ENCODE measurements at places on chromosomes 11 and 22. TPM values are rescaled to one million over a fixed set of nuclear protein-coding genes. Genes with fewer than 3 reads are reported as not detected.
A peak's percentile ranks its signal among the peaks of the same experiment; 100 is the strongest.

GRCh38 chr11:133965031-133965601 is 8.3 kb upstream of the IGSF9B start:
- no peak overlapping the region for H3K4me3 ChIP-seq
- peaks cover 8% of the 10 kb centered on the region for H3K4me1 ChIP-seq
- H3K27me3 ChIP-seq, result no peaks in the 10 kb centered on the region
- H3K27ac ChIP-seq, result no peak overlapping the region

Gene CCDC116
- total RNA-seq, result 1.4 TPM

GRCh38 chr11:75135021-75135650 is 15.8 kb upstream of the SLCO2B1 start:
- no peaks in the 10 kb centered on the region for H3K27me3 ChIP-seq
- H3K36me3 ChIP-seq, result no peaks in the 10 kb centered on the region

Gene CBX7
- total RNA-seq, result 65.9 TPM

DNA sequence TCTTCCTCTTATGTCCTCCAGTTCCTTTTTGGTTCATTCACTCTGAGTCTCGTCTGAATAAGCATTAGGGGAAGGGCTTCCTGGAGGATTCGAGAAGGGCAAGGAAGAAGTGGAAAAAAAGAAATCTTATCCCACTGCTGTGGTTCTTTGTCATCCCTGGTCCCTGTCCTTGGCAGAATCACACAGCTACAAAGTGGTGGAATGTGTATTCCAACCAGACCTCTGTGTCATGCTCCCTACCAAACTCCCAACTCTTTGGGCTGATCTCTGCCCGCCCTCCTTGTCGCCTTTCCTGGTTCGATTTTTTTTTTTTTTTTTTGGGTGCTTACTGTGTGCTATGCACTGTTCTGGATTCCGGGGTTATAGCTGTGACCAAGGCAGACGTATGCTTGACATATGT is 61.0 kb downstream of the TEAD1 start:
- H3K4me3 ChIP-seq, result no peak overlapping the region
- no peaks in the 10 kb centered on the region for H3K4me1 ChIP-seq
- H3K27me3 ChIP-seq, result no peaks in the 10 kb centered on the region
- no peak for DNase-seq
- no peak overlapping the region for H3K27ac ChIP-seq

GRCh38 chr22:32338757-32339156 is 18.9 kb upstream of the RFPL3 start:
- no peak overlapping the region for H3K27ac ChIP-seq
- H3K4me1 ChIP-seq, result peaks cover 6% of the 10 kb centered on the region
- no peak overlapping the region for H3K4me3 ChIP-seq
- H3K36me3 ChIP-seq, result no peaks in the 10 kb centered on the region

Gene PIWIL4
- 2.7 TPM for total RNA-seq

Gene SMPD1
- 62.9 TPM for total RNA-seq

DNA sequence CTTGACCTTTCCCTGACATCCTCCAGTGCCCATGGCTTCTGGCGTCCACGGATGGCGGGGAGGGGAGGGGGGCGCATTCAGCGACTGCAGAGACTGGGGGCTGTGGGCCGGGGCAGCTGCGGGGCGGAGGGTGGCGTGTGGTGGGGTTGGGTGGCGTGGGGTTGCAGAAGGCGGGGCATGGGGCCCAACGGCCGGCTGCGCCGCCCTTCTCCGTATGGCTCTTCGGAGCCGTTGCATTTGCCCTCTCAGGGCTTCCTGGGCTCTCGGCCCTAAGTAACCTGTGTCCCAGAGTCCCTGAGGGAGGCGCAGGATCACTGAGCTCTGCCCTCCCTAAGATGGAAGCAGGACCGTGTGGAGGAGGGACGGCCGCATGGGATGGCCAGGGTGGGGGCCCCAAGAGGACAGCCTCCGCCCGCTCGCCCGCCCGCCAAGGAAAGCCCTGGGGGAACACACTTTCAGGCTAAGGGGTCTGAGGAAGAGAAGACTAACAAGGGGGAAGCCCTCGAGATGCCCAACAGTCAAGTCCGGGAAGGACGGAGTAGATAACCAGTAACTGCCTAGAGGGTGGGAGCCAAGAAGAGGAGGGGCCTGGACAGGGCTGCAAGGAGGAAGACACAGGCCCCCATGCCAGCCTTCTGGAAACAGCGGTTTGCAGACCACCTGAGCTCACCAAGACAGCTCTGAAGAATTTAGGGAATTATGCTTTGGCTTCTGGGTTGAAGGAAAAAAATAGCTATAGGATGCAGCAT is 9.2 kb upstream of the AIFM3 start:
- H3K36me3 ChIP-seq, result peaks cover 12% of the 10 kb centered on the region
- H3K4me3 ChIP-seq, result peak overlapping the region; percentile 49
- H3K27ac ChIP-seq, result peak overlapping the region; percentile 88

- no peak overlapping the region for H3K27ac ChIP-seq
- no peak overlapping the region for H3K4me3 ChIP-seq
- DNase-seq, result no peak
- H3K4me1 ChIP-seq, result peaks cover 2% of the 10 kb centered on the region
Observed at GRCh38 chr11:64814712-64815187, 4.4 kb upstream of the MEN1 start.

Gene KCNJ4
- total RNA-seq, result not detected

DNA sequence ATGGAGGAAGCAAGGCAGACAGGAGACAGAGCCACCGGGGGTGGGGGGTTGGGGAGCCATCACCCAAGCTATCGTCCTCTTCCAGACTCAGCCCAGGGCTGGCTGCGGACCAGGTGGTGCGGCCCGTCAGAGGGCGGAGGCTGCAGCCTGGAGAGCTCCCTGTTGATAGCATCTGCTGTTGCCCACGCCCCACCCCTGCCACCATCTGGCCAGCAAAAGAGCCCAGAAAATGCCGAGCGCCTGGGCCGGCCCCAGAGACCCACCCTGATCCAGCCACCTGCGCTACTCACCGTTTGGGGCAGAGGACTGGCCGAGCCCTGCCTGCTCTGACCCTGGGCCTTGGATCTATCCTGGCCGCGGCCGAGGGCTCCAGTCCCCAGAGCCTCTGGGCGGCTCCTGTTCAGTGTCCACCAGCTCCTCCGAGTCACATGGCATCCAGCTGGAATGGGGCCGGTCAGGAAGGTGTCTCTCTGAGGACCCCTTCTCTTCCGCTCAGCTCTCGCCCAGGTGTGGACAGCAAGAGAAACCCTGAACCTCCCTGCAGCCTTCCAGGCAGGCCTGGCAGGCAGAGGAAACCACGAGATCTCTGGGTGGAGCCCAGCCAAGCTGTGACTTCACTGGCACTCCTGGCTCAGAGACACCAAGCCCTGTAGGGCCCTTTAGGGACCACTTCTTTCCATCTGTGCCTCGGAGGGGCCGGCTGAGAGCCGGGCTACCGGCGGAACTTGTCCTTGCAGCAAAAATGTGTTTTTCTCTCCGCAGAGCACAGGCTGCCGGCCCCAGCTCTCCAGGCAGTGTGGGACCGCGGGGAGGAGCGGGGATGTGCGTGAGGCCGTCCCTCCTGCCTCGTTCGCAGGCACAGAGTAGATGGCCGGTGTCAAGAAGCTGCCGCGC is at the start of gene MRGPRE:
Gene MRGPRE (minus strand): TSS at position 567 of the 894 bp plus-strand sequence. CDS start 3,618 bp downstream, outside the sequence.
- H3K27ac ChIP-seq, result no peak within 1 kb of the TSS
- H3K27me3 ChIP-seq, result no peaks in the 10 kb centered on the region
- H3K36me3 ChIP-seq, result no peaks in the 10 kb centered on the region

Gene JAM3
- 32.4 TPM for total RNA-seq

DNA sequence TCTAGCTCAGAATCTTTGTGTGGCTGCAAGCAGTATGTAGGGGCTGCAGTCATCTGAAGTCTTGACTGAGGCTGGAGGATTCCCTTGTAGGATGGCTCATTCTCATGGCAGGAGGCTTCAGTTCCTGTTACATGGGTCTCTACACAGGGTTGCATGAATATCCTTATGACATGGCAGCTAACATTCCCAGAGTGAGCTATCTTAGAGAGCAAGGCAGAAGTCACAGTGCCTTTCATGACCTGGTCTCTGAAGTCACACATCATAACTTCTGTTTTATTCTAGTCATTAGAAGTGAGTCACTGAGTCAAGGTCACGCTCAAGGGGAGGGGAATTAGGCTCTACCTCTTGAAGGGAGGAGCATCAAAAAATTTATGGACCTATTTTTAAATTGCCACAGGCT is 10.3 kb upstream of the SPON1 start:
- H3K36me3 ChIP-seq, result no peaks in the 10 kb centered on the region
- no peaks in the 10 kb centered on the region for H3K4me1 ChIP-seq
- no peak for DNase-seq
- no peaks in the 10 kb centered on the region for H3K27me3 ChIP-seq
- no peak overlapping the region for H3K27ac ChIP-seq
- no peak overlapping the region for H3K4me3 ChIP-seq

DNA sequence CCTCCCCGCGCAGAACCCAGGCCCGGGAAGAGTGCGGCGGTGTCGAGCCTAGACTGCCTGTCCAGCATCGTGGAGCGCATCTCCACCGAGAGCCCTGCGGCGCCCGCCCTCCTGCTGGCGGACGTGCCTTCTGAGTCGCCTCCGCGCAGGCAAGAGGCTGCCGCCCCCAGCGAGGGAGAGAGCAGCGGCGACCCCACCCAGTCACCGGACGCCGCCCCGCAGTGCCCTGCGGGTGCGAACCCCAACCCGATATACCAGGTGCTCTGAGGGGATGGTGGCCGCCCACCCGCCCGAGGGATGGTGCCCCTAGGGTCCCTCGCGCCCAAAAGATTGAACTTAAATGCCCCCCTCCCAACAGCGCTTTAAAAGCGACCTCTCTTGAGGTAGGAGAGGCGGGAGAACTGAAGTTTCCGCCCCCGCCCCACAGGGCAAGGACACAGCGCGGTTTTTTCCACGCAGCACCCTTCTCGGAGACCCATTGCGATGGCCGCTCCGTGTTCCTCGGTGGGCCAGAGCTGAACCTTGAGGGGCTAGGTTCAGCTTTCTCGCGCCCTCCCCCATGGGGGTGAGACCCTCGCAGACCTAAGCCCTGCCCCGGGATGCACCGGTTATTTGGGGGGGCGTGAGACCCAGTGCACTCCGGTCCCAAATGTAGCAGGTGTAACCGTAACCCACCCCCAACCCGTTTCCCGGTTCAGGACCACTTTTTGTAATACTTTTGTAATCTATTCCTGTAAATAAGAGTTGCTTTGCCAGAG is 2.0 kb downstream of the MYOD1 start:
- H3K27ac ChIP-seq, result no peak overlapping the region
- no peak for DNase-seq
- H3K4me1 ChIP-seq, result peaks cover 9% of the 10 kb centered on the region
- H3K27me3 ChIP-seq, result no peaks in the 10 kb centered on the region
- H3K36me3 ChIP-seq, result no peaks in the 10 kb centered on the region

DNA sequence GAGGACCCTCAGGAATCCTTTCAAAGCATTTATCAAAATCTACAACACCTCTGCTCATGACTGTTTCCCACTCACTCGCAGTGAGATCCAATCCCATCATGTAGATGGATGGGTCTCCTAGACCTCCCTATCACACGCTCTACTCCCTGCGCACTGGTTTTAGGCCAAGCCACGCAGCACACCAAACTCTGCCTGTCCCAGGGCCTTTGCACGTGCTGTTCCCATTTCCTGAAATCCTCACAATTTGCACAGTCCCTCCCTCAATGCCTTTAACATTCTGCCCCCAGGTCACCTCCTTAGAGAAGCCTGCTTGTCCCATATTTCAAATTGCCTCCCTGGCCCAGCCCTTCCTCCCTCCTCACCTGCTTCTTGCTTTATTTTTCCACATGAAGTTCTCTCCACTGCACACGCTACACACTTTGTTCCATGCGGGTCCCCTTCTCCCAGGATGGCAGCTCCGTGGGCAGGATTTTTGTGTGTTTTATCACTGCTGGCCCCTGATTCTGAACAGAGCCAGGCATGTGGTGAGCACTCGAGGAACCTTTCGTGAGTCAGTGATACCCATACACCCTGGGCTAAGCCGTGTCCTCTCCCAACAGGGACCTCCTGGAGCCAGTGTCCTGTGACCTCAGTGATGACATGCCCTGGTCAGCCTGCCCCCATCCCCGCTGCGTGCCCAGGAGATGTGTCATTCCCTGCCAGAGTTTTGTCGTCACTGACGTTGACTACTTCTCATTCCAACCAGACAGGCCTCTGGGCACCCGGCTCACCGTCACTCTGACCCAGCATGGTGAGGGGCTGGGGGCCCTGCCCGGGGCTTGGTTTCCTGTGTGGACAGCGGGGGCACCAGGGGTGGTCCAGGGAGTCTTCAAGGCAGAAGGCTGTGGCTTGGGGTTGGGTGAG is 12.2 kb downstream of the CSF2RB start:
- no peak overlapping the region for H3K4me3 ChIP-seq
- no peaks in the 10 kb centered on the region for H3K27me3 ChIP-seq
- H3K27ac ChIP-seq, result no peak overlapping the region
- peaks cover 17% of the 10 kb centered on the region for H3K36me3 ChIP-seq
- DNase-seq, result no peak

Gene TMEM258
- 106 TPM for total RNA-seq

GRCh38 chr22:48825802-48826520 is 1001.7 kb downstream of the BRD1 start:
- no peaks in the 10 kb centered on the region for H3K4me1 ChIP-seq
- H3K36me3 ChIP-seq, result no peaks in the 10 kb centered on the region
- DNase-seq, result no peak
- H3K27me3 ChIP-seq, result no peaks in the 10 kb centered on the region
- H3K4me3 ChIP-seq, result no peak overlapping the region
- no peak overlapping the region for H3K27ac ChIP-seq

- H3K4me3 ChIP-seq, result no peak overlapping the region
- H3K27ac ChIP-seq, result no peak overlapping the region
- peaks cover 4% of the 10 kb centered on the region for H3K4me1 ChIP-seq
Observed at GRCh38 chr11:71333473-71333872, 81.1 kb upstream of the SHANK2 start.

- H3K27me3 ChIP-seq, result peaks cover 21% of the 10 kb centered on the region
- no peak for DNase-seq
- no peaks in the 10 kb centered on the region for H3K36me3 ChIP-seq
- peaks cover 9% of the 10 kb centered on the region for H3K4me1 ChIP-seq
- no peak overlapping the region for H3K27ac ChIP-seq
Observed at GRCh38 chr22:26174280-26174679, 5.0 kb downstream of the SEZ6L start.

Gene KCNJ11
- 9.5 TPM for total RNA-seq

DNA sequence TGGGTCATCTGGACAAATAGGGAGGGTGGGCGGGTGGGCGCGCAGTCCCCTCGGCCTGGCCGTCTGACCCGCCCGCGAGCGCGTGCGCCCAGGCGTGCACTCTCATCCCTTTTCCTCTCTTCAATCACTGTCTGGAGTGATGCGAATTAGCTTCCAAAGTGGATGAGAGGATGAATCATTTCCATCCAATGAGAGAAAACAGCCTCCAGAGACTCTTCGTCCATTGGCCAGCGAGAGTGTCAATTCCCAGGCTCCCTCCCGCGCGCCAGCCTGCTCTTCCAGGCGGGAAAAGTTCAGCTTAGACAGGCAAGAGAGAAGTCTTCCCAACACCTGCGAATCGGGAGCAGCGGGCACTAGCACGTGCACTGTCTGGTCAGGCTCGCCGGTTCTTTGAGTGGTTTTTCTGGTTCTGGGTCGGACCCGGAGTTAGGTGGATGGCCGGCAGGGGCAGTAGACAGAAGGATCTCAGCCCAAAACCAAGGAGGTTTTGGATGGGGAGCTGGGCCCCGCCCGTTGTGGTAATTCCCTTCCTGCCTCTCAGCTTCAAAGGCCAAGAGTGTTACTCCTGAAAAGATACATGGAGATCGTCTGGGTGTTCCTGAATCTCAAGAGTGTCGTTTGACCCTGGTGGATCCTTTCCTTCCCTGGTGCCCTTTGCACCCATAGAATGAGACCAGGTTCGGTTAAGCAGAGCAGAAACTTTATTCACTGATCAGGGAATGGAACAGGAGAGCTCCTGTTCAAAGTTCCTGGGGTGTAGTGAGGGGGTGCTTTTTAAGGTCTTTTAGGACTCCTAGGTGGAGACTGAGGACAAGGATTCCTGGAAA is 33.4 kb upstream of the GLYATL1 start:
- DNase-seq, result no peak
- no peaks in the 10 kb centered on the region for H3K36me3 ChIP-seq
- H3K27me3 ChIP-seq, result peaks cover 5% of the 10 kb centered on the region
